ENCODE measurements at places on chromosomes 4 and X.
A peak's percentile ranks its signal among the peaks of the same experiment; 100 is the strongest.

DNA sequence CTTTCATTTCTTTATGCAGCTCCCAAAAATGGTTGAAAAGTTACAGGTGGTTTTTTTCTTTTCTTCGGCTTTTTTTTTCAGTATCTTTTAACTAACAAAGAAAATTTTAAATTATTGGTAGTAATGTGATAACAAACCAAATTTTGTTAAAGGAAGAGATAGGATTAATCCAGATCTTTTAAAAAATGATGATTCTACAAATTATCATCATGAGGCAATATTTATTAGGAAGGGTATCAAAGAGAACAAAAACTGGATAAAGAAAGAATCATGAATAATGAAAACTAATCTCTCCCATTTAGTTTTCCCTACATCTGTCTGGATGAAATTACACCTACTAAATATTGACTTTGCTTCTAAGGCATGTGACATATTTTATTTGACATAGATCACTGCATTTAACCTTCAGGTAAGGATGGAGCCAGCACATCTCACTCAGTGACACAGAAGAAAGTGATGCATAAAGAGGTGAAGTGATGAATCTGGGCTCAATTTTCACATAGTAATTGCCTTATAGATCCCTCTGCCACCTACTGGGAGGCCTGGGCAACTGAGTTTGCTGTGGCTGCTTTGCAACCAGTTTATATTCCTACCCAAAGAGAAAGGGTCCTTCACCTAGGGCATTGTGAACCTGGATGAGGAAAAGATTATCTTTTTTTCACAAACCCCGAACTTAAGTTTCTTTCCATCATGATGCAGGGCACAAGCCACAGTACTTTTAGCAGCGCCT, 155.6 kb downstream of the HNRNPD start:
- no peak for DNase-seq

GRCh38 chrX:29948653-29949052, 266.7 kb upstream of the MAGEB2 start:
- DNase-seq, result no peak

GRCh38 chr4:158861281-158861680, 92.5 kb downstream of the FNIP2 start:
- DNase-seq, result no peak

- no peak for DNase-seq
These were observed 1.1 kb downstream of the BMPR1B start for GRCh38 chr4:94758700-94759399.

DNA sequence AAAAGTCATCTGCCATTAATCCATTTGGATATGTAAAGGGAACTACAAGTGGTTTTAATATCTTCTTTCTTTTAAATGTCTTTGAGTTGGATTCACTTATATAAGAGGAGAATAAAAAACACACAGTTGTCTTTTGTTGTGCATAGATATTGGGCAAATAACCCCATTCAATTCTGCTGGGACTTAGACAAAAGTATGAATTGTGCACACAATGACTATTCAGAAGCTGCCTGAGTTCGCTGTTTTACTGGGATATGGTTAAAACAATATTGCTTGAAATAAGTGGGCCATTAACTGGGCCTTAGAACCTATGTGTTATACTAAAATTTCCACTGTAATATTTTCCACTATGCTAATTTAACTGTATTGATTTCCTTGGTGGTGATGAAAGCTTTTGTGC, 71.7 kb downstream of the PCYT1B start:
- no peak for DNase-seq

DNA sequence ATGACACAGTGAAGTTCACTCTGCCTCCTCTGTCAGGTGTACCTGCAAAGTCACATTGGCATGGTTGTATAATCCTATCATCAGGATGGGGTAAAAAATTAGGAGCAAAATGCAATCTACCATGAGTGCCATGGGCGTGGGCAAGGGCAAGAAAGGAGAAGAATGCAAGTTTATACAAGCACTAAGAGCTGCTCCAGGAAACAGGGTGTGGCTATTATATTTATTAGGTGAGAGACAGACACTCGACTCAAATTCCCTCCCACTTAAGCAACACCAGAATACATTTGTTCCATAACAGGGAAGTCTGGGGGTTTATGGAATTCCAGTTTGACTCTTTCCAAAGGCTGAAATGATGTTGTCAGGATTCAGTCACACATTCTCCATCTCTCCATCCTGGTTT, 378.8 kb downstream of the BCOR start:
- DNase-seq, result peak; percentile 9

GRCh38 chrX:124504111-124504983, 158.0 kb downstream of the SH2D1A start:
- DNase-seq, result no peak

GRCh38 chr4:101711590-101712260, 78.8 kb upstream of the BANK1 start:
- DNase-seq, result no peak

GRCh38 chr4:38025665-38026064, 65.5 kb downstream of the PTTG2 start:
- DNase-seq, result no peak

GRCh38 chrX:154779261-154779660, 16.6 kb downstream of the DKC1 start:
- DNase-seq, result no peak

GRCh38 chr4:13102092-13102742, 381.9 kb downstream of the RAB28 start:
- no peak for DNase-seq

All from lower leg skin (tissue), 4 donors.